ENCODE measurements at places on chromosomes 3 and 15.

DNA sequence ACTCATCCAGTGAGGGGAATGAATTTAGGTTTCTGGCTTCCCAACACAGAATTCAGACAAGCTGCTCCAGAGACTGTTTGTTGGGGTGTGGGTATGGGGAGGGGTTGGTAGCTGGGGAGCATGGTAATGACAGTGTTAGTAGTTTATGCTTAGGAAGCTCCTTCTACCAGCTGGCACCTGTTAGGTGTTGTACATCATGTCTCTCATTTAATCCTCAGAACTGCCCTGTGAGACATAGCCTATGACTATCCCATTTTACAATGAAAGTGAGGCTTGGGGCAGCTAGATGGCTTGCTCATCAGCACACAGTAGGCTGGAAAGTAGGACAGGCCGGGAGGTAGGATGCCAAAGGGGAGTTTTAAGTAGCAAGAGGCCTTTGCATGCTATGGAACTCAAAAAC, 2.5 kb downstream of the EIF4E3 start:
- DNase-seq: no peak

DNA sequence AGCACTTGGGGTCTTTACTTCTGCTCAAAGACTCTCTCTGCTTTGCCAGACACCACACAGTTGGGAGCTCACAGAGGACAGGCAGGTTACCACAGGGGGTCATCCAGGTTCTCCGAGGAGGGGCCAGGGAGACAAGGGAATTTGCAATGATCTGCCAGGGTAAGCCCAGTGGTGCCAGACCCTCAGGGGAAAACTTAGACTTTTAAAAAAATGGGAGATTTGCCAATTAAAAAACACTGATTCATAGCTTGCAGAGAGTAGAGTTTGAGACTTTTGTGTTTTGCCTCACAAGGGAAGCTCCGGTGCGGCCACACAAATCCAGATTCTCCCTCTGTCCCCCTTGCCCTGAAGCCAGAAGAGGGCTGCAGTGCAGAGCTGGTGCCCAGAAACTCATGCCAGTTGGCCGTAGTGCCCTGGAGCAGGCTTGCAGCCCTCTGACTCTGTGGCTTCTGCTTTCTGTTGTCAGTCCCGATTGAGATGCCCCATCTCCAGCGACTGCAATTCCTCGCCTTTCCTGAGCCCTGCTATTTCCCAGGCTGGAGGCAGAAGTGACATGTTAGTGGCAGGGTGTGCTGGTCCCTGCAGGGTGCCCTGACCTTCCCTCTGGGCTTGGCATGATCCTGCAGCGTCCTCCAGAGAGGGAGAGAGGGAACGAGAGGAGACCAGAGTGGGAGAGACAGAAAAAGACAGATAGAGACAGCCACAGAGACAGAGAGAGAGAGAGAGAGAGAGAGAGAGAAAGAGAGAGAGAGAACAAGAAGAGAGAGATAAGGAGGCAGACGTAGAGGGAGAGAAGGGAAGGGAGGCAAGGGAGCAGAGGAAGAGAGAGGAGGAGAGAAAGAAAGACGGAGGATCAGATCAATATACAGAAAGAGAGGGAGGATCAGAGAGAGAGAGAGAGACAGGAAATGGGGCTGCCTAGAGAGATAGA, 46.0 kb downstream of the RHCG start:
- no peak for DNase-seq

DNA sequence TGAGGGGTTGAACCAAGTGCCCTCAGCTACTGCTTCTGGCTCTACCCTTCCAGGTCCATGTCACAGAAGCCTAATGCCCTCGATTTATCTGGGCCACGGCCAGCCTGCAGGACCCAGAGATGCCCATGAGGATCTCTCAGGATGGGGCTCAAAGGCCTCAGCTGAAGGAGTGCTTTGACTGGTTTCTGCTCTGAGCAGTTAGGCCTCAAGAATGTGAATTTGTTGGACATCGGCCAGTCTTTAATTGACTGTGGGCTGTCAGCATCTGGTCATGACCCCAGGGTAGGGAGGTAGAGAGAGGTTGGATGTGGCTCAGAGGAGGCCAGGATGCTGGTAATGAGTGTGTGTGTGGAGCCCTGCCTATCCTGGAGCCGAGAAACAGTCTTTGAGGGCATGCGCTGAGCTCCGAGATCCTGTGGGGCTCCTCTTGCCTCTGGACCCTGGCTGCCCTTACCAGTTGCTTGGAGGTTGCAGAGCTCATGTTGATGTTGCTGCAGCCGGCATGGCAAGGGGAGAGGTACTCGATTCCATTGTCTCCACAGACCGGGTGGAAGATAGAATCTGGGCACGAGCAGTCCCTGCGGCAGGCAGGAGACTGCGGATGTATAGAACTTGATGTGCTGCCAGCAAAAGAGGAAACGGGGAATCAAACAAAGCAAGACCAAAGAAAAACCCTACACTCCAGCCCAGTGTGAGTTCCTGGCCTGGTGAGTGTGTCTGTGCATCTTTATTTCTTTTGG, 49.1 kb upstream of the RAB6B start:
- no peak for DNase-seq

GRCh38 chr15:80640531-80641121, 54.5 kb upstream of the ABHD17C start:
- DNase-seq: no peak

GRCh38 chr15:80109388-80109787, 43.4 kb upstream of the FAH start:
- no peak for DNase-seq

DNA sequence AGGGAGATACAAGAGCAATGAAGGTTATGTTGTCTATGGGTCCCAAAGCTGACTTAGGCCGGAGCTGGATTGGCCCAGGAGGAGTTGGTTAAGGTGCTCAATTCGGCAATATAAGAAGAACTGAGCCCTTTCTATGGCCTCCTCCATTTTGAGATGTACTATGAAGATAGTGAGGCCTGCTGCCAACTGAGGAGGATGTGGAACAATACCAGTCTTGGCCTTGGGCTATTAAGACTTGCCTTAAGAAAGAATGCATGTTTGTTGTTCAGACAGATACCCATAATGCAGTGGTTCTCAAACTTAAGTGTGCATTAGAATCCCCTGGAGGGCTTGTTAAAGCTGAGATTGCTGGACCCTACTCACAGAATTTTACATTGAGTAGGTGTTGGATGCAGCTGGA, 24.4 kb upstream of the LEKR1 start:
- DNase-seq: no peak

- no peak for DNase-seq
These were observed 489.4 kb upstream of the IL12A start for GRCh38 chr3:159499031-159499793.

DNA sequence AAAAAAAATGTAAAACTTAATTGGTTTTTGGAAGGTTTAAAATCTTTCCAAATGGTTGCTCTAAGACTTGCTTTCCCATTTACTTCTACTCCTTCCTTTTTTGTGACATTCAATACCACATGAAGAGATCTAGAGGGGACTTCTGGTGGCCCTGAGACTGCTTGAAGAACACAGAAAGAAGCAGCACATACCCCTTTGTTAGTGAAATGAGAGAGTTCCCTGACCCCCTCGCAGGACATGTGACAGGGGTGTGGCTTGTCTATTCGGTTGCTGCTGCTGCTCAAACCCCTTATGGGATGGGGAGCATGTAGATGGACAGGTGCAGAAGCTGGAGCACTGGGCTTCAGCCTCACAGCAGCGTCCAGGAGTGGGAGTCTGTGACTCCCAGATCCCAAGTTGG, 71.0 kb downstream of the ZMAT3 start:
- DNase-seq: no peak

- DNase-seq: no peak
These were observed 56.2 kb upstream of the SPATA12 start for GRCh38 chr3:57004229-57004628.

DNA sequence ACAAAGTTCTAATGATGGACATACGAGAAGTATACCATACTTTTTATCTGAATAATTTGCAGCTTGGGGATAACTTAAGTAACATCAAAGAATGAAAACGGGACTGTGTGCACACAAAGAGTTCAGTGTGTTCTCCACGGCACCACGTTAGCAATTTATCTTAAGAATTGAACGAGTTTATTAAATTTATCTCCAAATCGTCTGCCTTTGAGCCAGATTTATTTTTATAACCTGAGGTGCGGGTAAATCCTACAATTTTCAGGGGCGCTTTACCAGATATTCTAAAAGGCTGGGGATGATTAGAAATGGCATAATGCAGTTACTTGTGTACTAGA, 3.5 kb downstream of the CHD2 start:
- DNase-seq: no peak

- DNase-seq: no peak
These were observed 64.2 kb downstream of the TBC1D5 start for GRCh38 chr3:17678116-17678741.

- no peak for DNase-seq
These were observed 930.8 kb upstream of the CFAP20DC start for GRCh38 chr3:59980576-59980975.

GRCh38 chr3:58979840-58980239, 70.0 kb downstream of the CFAP20DC start:
- no peak for DNase-seq

- DNase-seq: no peak
These were observed 23.1 kb upstream of the RNU6-1 start for GRCh38 chr15:67862750-67863441.

- DNase-seq: no peak
These were observed 10.3 kb downstream of the ATP11B start for GRCh38 chr3:182803596-182803995.

- DNase-seq: no peak
These were observed 690.4 kb upstream of the NAALADL2 start for GRCh38 chr3:174168538-174169254.

- peak; percentile 52 for DNase-seq
These were observed 13.5 kb downstream of the SEMA4B start for GRCh38 chr15:90214553-90215196.

DNA sequence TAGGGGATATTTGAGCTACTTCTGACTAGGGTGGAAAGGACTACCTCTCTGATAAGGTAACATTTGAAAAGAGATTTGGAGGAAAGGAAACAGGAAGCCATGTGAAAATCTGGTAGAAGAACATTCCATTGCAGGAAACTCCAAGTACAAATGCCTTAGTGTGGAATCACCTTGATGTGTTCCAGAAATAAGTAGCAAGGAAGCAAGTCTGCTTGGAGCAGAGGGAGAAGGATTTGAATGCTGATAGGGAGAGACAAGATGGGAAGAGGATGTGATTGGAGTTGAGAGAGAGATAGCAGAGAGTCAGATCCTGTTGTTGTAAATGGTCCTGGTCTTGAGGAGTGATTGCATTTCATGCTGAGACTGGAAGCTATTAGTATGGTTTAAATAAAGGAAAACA, 335.1 kb upstream of the DCBLD2 start:
- DNase-seq: no peak

GRCh38 chr15:67137951-67138848, 72.8 kb downstream of the SMAD3 start:
- DNase-seq: no peak

DNA sequence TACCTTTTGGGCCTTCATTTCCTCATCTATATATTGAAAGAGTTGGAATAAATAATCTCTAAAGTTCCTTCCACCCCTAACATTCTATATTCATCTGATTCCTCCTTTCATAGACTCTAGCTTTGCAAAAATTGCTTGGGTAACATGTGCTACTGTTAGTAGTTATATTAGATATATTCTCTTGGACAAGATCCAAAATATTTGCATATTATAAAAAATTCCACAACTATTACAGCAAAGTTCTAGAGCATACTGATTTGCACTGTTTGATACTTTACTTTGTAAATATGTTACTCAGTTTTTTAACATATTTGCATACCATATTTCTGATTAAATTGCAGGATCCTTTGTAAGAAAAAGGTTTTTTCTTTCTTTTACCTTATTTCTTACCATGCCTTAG, 95.9 kb upstream of the UBE2E2 start:
- no peak for DNase-seq

GRCh38 chr15:87312221-87312620, 944.3 kb downstream of the NTRK3 start:
- DNase-seq: no peak

GRCh38 chr3:52099001-52099401, 42.6 kb upstream of the DUSP7 start:
- DNase-seq: no peak
